ENCODE measurements at places on chromosomes 2 and 18.

- no peak for DNase-seq
Observed at GRCh38 chr18:78773819-78774218, 205.8 kb upstream of the SALL3 start.

DNA sequence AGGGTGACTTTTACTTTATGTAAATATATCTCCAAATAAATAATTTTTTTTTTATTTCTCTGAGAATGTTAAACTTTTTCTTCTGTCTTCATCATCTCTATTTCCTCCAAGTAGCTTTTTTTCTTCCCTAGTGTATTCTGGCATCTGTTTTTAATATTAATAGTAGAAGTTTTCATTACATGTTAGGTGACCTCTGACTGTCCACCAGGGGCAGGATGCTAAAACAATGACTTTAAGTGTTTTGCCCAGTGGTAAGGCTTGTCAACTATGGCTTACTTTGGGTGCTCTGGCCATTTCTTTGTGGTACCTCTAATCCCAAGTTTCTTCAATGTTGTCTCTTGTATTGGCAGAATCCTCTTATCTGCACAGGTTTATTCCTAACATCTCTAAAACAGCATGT is 127.1 kb downstream of the SRBD1 start:
- DNase-seq = no peak

GRCh38 chr2:67486041-67486796 is 89.1 kb downstream of the ETAA1 start:
- peak; percentile 41 for DNase-seq

- DNase-seq = no peak
Observed at GRCh38 chr18:63879709-63880108, 7.8 kb upstream of the SERPINB2 start.

GRCh38 chr2:60482222-60482621 is 71.2 kb downstream of the BCL11A start:
- no peak for DNase-seq

DNA sequence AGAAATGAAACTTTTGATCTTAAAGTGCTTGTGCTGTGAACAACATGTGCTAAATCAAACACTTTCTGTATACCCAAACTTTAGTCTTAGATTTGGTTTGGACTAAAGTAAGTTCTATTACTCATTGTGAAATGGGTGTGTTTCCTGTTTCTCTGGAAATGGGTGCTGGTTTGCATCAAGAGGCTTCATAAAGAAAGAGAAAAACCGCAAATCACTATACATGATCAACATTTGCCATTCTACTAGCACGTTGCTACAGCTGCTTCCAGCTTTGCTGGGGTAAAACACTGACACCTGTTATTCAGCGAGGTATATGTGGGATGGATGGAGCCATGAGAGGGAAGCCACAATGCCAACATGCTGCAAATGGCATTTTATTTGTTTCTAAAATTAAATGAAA is 547.0 kb upstream of the ACVR2A start:
- DNase-seq = no peak

GRCh38 chr2:12928197-12928774 is 211.6 kb downstream of the TRIB2 start:
- DNase-seq = peak; percentile 91

All from MG63 (cell line).